ENCODE measurements at places on chromosomes 3 and 15.

- DNase-seq, result no peak
Observed at GRCh38 chr3:152054315-152054714, 180.9 kb downstream of the SUCNR1 start.

GRCh38 chr15:93244696-93245660, 156.0 kb upstream of the RGMA start:
- no peak for DNase-seq

GRCh38 chr3:153513236-153513635, 351.2 kb downstream of the RAP2B start:
- no peak for DNase-seq

GRCh38 chr15:59434481-59434880, 3.5 kb upstream of the FAM81A start:
- no peak for DNase-seq

DNA sequence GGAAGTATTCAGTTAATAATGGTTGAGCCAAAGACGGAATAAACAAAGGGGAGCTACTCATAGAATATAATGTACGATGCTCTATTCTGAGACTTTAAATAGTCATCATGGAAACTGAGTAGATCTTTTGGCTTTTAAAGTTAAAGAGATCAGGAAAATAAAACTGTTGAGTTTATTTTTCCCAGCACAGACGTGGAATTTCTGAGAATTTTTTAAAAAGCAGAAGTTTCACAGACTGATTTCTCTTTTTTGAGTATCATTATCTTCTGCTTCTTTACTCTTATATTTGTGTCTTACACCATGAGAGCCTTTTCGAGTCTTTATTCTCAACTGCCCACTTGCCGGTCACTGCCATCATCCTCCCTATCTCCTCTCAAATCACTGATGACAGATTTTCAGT, 13.2 kb downstream of the P2RY14 start:
- DNase-seq, result no peak

DNA sequence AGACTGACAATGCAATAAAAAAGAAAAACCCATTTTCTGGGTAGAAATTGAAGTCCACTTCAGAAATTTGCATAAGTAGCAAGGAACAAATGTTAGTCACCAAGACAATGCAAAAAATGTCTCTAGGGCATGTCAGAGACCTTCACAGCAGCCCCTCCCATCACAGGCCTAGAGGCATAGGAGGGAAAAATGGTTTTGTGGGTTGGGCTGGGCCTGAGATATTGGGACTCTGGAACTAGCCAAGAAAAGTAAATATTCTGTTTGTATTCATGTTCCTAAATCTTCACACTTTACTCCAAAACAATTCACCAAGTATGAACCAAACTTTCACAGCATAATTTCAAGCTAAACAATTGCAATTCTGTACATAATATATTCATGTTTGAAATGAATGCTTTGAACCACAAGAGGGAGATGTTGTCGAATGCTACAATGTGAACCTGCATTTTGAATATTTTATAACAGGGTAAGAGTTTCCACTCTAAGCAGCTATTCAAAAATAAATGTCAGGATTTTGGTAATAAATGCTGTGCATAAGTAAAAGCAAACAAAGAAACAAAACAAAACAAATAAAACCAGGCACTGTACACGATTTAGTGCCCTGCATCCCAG, 429.2 kb downstream of the OTOL1 start:
- DNase-seq, result no peak

GRCh38 chr15:88467935-88468528, 524 bp downstream of the MRPS11 start:
- no peak for DNase-seq

- no peak for DNase-seq
Observed at GRCh38 chr3:66010739-66011655, 27.7 kb downstream of the MAGI1 start.

Data from activated CD8-positive, alpha-beta memory T cell treated with anti-CD3 and anti-CD28 coated beads, Interleukin-2, amount 50 U/mL, for 48 hours (primary cell).